ENCODE measurements at places on chromosomes 7 and 10.

GRCh38 chr10:43874984-43875383, 226.3 kb upstream of the ZNF32 start:
- DNase-seq: no peak

- DNase-seq: no peak
Measured at GRCh38 chr10:64959883-64960282, 1438.7 kb downstream of the REEP3 start.

GRCh38 chr10:66980246-66980815, 54.5 kb downstream of the LRRTM3 start:
- no peak for DNase-seq

- no peak for DNase-seq
Measured at GRCh38 chr7:135793841-135794240, 45.2 kb upstream of the FAM180A start.

DNA sequence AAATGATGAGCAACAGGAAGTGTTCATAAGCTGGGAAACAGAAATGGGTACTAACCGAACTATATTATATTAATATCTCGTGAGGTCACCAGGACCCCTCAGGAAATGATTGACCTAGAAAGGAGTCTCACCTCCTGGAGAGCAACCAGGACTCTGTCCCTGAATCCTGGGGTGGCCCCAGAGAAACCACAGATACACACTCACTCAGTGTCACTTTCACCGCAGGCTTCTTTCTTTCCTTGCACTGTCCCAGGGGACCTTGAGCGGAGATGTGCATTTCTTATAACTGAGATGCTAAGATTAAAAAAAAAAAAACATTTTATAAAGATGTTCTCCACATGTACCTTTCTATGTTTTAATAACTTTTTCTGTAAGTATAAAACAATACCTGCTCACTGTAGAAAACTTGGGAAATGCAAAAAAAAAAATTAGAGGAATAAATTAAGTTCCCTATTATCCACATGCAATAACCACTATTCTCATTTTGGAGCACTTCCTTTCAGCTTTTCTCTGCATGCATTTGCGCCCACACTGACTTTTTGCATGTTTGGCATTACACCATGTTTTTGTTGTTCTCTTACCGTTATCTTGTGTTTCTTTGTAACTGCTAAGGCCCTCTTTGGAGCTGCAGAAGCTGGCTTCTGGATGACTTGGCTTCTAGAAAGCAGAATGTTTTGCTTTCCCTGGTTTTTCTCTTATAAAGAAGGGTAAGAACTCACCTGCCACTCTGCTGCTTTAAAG, 15.0 kb downstream of the NOD1 start:
- no peak for DNase-seq
